ENCODE measurements at places on chromosomes 5 and 9. TPM values are rescaled to one million over a fixed set of nuclear protein-coding genes. Genes with fewer than 3 reads are reported as not detected.

GRCh38 chr5:6905423-6905822, 192.2 kb downstream of the TENT4A start:
- no peak for DNase-seq

DNA sequence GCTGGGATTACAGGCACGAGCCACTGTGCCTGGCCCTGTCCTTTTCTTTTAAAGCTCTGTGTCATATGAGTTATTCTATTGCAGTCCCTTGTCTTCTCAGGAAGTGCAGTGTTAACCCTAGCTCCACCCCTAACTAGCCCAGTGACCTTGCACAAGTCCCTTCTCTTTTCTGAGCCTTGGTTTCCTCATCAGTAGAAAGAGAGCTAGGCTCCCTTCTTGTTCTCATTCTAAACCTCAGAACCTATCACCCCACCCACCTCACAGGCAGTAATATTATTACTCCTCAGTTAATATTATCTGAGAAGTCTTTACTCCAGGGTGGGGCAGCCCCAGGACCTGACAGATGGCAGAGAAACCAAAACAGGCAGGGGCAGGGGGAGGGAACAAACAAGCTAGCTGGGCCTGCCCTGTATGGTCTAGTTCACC, 7.2 kb downstream of the CYFIP2 start:
- DNase-seq: no peak

DNA sequence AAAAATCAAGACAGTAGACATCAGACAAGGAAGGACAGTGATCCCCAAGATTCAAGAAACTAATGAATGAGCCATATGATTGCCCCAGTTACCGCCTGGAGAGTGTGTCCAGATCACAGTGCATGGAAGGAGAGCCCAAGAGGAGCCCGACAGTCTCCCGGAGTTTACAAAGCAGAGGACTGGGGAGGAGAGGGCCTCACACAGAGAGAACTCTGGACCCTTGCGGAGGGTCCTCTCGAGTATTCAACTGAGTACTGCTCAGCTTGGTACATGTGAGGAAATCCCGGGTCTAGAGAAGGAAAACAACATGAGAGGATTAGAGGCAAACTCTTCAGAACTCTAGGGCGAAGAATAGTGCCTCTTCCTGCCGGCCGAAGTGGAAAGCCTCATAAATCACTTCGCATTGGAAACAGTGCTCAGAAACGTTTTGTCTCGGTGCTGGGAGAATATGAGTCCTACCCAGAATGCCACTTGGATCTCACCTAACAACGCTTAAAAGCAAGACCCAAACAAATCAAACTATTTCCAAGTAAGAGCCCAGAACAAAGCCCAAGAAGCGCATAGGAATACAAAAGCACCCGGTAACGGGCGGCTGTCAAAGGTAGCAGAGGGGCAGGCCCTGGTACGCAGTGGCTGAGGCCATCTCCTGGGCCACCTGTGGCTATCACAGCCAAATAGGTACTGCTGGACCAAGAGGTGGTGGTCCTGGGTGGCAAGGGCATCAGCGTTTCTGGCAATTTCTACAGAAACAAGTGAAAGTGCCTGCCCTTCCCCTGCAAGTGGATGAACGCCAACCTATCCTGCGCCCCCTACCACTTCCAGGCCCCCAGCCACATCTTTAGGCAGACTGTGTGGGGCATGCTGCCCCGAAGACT, 36.0 kb downstream of the FAM78A start:
- no peak for DNase-seq

- no peak for DNase-seq
Measured at GRCh38 chr5:91207248-91207647, 175.9 kb downstream of the ARRDC3 start.

GRCh38 chr5:71719063-71719964, at the start of gene CARTPT:
Gene CARTPT (plus strand): TSS chr5:71719275. CDS start chr5:71719294, 19 bp downstream.
- no peak for DNase-seq

Gene SHLD3
- 6.9 TPM for total RNA-seq

DNA sequence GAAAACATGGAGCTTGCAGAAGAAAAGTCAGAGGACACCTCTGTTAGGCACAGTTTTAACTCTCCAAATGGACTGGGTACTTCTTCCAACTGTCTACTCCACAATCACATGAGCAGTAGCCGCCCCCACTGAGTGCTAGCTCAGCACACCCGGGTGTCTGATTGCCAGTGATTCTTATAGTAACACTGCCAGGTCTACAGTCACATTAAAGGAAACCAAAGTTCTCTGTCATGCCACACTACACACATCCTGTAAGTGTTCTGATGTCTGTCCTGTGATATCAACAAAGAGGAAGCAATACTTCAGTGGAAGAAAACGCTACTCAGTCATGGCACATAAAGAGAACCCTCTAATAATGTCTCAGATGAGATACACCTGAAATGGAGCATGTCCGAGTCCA, at the start of gene HAVCR2:
Gene HAVCR2, minus strand, starts transcription at position 69 of the 400 bp plus-strand sequence. Its CDS starts 61 bp downstream, at position 8.
- DNase-seq: peak; percentile 55

DNA sequence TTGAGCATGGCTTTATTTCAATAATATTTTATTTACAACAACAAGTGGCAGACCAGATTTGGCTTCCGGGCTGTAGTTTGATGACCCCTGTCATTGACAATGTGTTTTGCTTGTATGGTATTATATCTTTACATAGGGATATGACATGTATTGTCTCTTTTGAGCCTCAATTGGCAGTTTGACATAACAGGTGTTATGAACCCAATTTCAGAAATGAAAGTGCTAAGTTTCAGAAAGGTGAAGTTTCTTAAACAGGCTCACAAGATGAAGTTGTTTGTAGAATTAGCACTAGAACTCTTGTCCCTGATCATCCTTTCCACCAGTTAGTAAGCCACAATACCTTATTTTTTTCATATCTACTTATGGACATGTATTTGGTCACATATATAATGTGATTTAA, 303.0 kb upstream of the GRIA1 start:
- no peak for DNase-seq

Gene SLC46A2
- total RNA-seq: not detected

GRCh38 chr9:129319076-129319937, 141.2 kb upstream of the IER5L start:
- DNase-seq: no peak

Gene CCDC183
- 0.43 TPM for total RNA-seq

GRCh38 chr5:35166043-35166442, 64.2 kb downstream of the PRLR start:
- no peak for DNase-seq

GRCh38 chr5:111781200-111781599, 24.2 kb upstream of the NREP start:
- no peak for DNase-seq

- DNase-seq: no peak
Measured at GRCh38 chr5:105782501-105782900, 1888.2 kb downstream of the EFNA5 start.

- no peak for DNase-seq
Measured at GRCh38 chr9:38406476-38407186, 14.1 kb downstream of the ALDH1B1 start.

Gene ECM2
- not detected for total RNA-seq

DNA sequence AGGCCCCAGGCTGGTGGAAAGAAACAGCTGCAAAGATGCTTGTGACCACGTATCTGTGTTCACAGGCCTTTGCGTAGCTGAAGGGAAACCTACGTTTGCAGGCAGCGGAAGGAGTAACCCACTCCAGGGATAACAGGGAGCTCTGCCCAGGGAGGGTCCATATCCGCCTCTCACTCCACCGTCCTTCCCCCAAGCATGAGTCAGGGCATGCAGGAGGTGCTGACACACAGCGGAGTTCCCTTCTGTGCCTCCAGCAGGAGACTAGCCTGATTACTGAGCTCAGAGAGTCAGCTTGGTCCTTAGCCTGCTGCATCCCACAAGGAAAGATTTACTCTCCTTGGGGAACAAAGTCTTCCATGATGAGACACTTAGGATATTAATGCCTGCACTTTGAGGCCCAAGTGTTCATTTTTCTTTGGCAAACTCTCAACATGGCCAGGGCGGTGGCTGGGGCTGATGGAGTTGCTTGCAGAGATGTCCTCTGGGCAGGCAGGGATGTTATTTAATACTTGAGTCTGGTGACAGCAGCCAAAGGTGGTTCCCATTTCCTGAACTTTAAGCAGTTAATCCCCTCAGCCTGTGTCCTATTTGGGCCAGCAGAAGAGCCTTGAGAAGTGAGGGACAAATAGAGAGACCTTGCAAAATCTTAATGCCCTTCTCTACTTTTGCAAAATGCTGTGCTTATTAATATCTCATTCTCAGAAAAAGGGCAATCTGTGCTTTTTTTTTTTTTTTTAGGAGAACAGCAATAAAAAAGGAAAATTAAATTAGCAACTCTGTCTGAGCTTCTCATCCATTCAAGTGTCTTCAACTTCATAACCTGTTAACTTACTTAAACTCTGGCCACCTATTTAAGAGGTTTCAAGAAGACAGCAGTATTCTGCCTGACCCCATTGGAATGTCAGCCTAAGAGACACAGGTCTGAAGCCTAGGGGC, 222.1 kb downstream of the HSPA4 start:
- DNase-seq: no peak

- DNase-seq: no peak
Measured at GRCh38 chr5:149550268-149550583, 1.0 kb downstream of the CSNK1A1 start.

- DNase-seq: no peak
Measured at GRCh38 chr5:126055348-126055729, 367.9 kb upstream of the GRAMD2B start.

- DNase-seq: no peak
Measured at GRCh38 chr5:135076051-135076491, 42.0 kb upstream of the PITX1 start.

DNA sequence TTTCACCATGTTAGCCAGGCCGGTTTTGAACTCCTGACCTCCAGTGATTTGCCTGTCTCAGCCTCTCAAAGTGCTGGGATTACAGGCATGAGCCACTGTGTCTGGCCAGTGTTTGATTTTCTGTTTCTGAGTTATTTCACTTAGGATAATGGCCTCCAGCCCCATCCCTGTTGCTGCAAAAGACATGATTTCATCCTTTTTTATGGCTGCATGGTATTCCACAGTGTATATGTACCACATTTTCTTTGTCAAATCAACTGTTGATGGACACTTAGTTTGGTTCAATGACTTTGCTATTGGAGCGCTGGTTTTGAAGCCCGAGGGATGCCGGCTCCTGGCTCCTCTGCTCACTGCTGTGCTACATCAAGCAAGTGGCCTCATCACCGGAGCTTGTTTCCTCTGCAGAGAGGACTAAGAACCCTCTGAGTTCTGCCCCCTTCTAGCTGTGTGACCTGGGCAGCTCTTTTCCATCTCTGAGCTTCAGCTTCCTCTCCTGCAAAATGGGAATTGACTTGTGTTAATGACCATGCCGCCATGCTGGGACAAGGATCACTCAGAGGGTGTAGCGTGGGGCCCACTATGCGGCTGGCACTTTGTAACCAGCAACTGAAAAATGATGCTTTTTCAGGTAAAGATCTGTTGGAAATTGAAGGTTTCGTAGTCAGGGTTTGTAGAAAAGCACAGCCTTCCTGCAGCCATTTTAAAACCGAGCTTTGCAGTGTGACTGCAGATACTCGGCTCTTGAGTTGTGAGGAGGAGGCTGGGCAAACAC, 4.6 kb upstream of the NEURL1B start:
- no peak for DNase-seq

Gene CDKN2B-AS1
- total RNA-seq: not detected

- DNase-seq: no peak
Measured at GRCh38 chr9:792331-793260, 48.9 kb upstream of the DMRT1 start.

Gene OR1Q1
- not detected for total RNA-seq

DNA sequence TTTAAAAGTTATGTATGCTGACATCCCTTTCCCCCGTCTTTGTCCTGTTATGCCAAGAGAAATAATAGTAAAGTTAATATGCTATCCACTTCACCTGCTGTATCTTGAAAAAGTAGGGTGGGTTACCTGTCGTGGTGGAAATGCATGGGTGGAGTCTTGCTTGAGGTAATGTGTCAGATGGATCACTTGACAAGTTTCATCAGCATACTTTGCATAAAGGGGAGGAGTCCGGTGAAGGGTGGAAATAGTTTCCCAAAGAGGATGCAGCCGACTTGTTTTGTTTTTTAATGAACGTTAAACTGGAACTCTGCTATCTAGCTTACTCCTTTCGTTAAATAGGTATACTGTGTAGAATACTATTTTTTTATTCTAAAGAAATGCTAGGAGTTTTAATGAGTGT, 9.0 kb upstream of the DMRT3 start:
- DNase-seq: no peak

DNA sequence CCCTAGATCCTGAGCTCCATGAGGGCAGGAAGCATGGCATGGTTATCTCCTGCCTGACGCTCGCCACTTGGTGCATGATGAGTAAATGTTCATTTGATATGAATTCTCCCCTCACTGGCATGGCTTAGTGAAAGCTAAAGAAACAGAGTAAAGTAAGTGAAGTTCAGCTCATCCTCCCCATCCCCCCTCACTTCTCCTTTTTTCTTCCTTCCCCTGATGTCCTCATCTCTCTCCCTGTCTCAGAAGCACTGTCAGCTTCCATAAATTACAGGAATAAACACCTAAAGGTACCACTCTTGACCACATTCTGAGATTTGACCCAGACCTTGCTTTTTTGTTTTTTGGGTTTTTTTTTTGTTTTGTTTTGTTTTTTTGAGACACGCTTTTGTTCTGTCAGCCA, 73.3 kb downstream of the SNX18 start:
- DNase-seq: no peak

Gene CYSRT1
- 0.49 TPM for total RNA-seq

Gene HTR4
- not detected for total RNA-seq

DNA sequence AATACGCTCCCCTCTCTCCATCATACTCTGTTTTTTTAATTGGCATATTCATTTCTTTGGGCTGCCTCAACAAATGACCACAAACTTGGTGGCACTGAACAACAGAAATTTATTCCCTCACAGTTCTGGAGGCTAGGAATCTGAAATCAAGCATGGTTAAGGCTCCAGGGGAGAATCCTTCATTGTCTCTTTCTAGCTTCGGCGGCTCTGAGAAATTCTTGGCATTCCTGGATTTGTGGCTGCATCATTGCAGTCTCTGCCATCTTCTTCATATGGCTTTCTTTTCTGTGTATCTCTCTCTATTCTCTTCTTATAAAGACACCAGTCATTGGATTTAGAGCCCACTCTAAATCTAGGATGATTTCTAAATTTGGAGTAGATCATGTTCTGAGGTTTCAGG, 10.9 kb upstream of the SLC24A2 start:
- DNase-seq: no peak

DNA sequence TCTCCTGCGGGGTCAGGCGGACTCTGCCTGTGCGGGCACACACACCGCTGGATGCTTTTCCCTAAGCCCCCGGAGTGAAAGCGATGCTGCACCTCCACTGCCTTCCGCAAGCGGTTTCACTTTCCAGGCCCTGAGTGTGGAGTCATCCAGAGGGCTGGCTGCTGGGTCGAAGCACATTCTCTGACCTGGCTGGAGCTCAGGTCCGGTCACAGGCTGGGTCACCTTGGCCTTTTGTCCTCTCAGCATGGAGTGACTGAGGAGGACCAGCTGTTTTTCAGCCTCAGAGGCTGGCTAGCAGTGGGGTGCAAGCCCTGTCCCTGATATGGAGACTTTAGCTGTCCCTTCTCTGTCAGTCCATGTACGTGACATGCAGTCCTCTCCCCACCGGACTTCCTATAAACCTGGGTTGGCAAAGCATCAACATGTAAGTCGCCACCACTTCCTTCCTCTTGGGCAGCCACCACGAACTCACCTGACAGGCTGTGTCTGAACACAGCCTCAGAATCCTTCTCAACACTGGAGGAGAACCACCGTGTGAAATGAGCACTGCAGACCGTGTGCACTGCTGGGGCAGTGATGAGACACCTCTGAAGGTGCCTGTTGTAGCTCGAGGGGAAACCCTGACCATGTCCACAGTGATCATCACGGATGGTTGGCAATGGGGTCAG, 51.3 kb downstream of the GADD45G start:
- DNase-seq: no peak
